ENCODE measurements at places on chromosomes 2 and 18. TPM values are rescaled to one million over a fixed set of nuclear protein-coding genes. Genes with fewer than 3 reads are reported as not detected.

The DPP4 gene
- total RNA-seq = 2.8 TPM

The GRB14 gene
- 8.1 TPM for total RNA-seq

The RAB6C gene
- total RNA-seq = not detected

The ACMSD gene
- not detected for total RNA-seq

The SPATA3 gene
- not detected for total RNA-seq

The DSG1 gene
- 0.93 TPM for total RNA-seq

The HOXD10 gene
- total RNA-seq = not detected

The PRSS56 gene
- total RNA-seq = not detected

The KCTD1 gene
- total RNA-seq = 9.7 TPM

The NEDD4L gene
- 49.7 TPM for total RNA-seq

The MYO5B gene
- total RNA-seq = 1.7 TPM

The CD207 gene
- not detected for total RNA-seq

The IL1RL1 gene
- total RNA-seq = 0.48 TPM

- peaks cover 18% of the 10 kb centered on the region for H3K4me1 ChIP-seq
- no peak overlapping the region for H3K4me3 ChIP-seq
- H3K36me3 ChIP-seq = no peaks in the 10 kb centered on the region
- no peak overlapping the region for H3K27ac ChIP-seq
These were observed 36.7 kb downstream of the TET3 start for GRCh38 chr2:74021407-74021755.

DNA sequence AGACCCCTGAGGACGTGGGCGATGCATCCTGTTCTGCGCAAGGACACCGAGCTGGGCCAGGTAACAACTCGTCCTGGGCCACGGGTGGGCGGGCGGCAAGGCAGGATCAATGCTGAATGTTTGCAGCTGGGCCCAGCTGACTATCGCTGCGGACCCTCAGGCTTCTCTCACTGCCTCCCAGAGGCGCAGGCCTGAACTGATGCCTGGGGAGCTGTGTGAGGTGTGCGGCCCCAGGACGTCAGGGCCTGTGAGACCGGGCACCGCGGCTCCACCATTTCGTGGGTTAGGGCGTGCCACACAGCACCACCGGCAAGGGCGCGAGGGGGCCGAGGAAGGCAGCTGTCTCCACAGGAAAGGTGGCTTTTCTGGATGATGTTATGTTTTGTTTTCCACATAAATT lies 307.4 kb downstream of the NDUFA10 start:
- no peak overlapping the region for H3K4me3 ChIP-seq
- no peaks in the 10 kb centered on the region for H3K27me3 ChIP-seq
- DNase-seq = no peak
- H3K36me3 ChIP-seq = no peaks in the 10 kb centered on the region

GRCh38 chr18:68944330-68944729 lies 146.4 kb downstream of the CCDC102B start:
- no peak for DNase-seq
- H3K27ac ChIP-seq = no peak overlapping the region
- H3K36me3 ChIP-seq = no peaks in the 10 kb centered on the region
- H3K27me3 ChIP-seq = no peaks in the 10 kb centered on the region
- peaks cover 9% of the 10 kb centered on the region for H3K4me1 ChIP-seq

GRCh38 chr2:18814387-18814786 lies 225.0 kb upstream of the NT5C1B start:
- no peaks in the 10 kb centered on the region for H3K27me3 ChIP-seq
- H3K4me3 ChIP-seq = no peak overlapping the region

GRCh38 chr2:240840435-240841060 lies 20.5 kb upstream of the KIF1A start:
- no peaks in the 10 kb centered on the region for H3K27me3 ChIP-seq
- no peaks in the 10 kb centered on the region for H3K4me1 ChIP-seq
- peak; percentile 51 for DNase-seq

DNA sequence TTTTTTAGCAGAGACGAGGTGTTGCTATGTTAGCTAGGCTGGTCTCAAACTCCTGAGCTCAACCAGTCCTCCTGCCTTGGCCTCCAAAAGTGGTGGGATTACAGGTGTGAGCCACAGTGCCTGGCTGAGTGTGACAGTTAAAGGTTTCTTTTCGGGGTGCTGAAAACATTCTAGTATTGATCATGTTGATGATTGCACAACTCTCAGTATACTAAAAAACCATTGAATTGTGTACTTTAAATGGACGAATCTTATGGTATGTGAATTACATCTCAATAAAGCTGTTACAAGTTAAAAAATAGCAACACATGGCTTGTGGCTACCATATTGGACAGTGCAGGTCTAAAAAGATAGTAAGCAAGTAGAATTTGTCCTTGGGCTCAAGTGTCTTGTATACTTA lies 22.3 kb downstream of the PAPOLG start:
- H3K27me3 ChIP-seq = no peaks in the 10 kb centered on the region
- H3K4me3 ChIP-seq = no peak overlapping the region
- H3K4me1 ChIP-seq = no peaks in the 10 kb centered on the region
- peaks cover 100% of the 10 kb centered on the region for H3K36me3 ChIP-seq

- peaks cover 44% of the 10 kb centered on the region for H3K4me1 ChIP-seq
- peak overlapping the region; percentile 81 for H3K4me3 ChIP-seq
- no peaks in the 10 kb centered on the region for H3K36me3 ChIP-seq
- H3K27ac ChIP-seq = peak overlapping the region; percentile 98
These were observed 654 bp upstream of the MARCHF7 start for GRCh38 chr2:159711562-159712142.

DNA sequence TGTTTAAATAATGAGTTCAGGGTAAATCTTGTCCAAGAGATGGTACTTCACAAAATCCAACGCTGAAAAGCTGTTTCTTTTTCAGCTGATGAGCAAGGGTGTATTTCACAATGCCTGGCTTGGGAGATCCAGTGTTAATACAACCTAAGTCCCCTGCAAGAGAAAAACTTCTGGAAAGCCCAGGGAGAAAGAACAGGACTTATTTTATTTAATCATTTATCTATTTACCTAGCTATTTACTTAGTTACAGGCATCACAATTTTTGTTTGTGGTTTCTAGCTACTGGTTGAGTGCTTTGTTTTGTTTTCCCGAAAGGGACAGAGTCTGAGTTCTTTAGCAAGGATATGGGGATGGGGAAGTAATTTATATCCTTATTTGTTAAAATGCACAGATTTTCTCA lies 598.2 kb upstream of the SYT4 start:
- no peak for DNase-seq
- no peaks in the 10 kb centered on the region for H3K27me3 ChIP-seq
- H3K27ac ChIP-seq = no peak overlapping the region
- no peak overlapping the region for H3K4me3 ChIP-seq

DNA sequence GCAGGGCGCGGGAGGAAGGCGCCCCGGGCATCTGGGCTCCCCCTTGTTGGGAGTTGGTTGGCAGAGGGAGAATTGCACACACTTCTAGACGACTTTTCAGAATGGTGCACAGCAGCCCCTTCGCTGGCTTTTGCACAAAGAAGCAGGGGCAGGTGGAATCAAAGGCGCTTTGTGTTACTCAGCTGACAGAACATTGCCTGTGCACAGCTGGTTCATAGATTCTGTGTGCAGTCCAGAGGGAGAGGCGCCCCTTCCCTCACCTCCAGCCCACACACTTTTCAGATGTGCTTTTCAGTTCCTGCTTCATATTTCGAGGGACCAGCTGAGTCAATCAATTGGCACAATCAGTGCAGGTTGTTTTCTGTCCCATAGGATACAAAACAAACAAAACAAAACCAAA lies 348.4 kb upstream of the RAB12 start:
- H3K36me3 ChIP-seq = no peaks in the 10 kb centered on the region
- H3K4me1 ChIP-seq = no peaks in the 10 kb centered on the region
- no peak overlapping the region for H3K27ac ChIP-seq
- H3K27me3 ChIP-seq = no peaks in the 10 kb centered on the region
- no peak overlapping the region for H3K4me3 ChIP-seq

- no peaks in the 10 kb centered on the region for H3K27me3 ChIP-seq
- no peaks in the 10 kb centered on the region for H3K4me1 ChIP-seq
- no peak overlapping the region for H3K4me3 ChIP-seq
- no peaks in the 10 kb centered on the region for H3K36me3 ChIP-seq
- DNase-seq = no peak
These were observed 88.7 kb upstream of the EFEMP1 start for GRCh38 chr2:56012221-56012765.

- H3K4me3 ChIP-seq = no peak overlapping the region
- H3K27me3 ChIP-seq = no peaks in the 10 kb centered on the region
- peaks cover 54% of the 10 kb centered on the region for H3K4me1 ChIP-seq
- H3K27ac ChIP-seq = peak overlapping the region; percentile 60
These were observed 11.6 kb downstream of the IRS1 start for GRCh38 chr2:226788064-226788463.

- no peaks in the 10 kb centered on the region for H3K27me3 ChIP-seq
- H3K4me3 ChIP-seq = no peak overlapping the region
- H3K4me1 ChIP-seq = no peaks in the 10 kb centered on the region
These were observed 101.5 kb downstream of the GALNT1 start for GRCh38 chr18:35683021-35683420.

DNA sequence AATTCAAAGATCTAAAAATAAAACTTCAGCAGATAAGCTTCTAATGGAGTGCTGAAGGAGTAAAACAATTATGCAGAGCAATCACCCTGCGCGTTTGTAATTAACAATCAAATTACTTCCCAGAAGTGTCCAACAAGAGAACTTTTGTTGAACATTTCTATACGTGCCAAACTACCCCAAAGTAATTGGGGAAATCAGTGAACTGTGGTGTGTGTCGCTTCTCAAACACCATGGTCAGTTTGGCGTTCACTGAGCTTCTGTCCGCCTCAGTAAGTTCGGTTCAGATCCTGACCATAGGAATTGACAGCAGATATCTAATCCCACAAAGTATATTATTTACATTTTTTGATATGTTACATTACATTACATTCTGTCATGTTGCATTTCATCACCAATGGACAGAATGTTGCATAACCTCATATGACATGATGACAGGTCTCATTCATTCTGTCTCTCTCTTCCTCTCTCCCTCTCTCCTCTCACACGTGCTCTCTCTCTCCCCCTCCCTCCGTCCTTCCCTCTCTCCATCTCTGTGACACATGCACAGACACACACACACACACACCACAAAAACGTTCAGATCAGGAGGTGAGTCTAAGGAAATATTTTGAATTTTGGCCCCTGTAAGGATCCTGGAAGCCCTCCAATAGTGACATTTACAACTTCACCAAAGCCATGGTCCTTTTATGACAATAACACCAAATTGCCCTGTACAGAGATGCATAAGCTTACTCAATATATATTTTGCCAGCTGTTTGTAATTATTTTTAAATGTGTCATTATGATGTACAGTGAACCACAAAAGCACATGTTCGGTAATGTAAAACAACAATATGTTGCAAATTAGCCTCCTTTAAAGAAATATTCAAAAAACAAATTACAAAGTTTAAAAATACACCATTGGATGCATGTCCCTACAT lies 269.2 kb downstream of the FIGN start:
- no peaks in the 10 kb centered on the region for H3K36me3 ChIP-seq
- H3K27me3 ChIP-seq = no peaks in the 10 kb centered on the region
- peaks cover 7% of the 10 kb centered on the region for H3K4me1 ChIP-seq
- H3K27ac ChIP-seq = no peak overlapping the region

GRCh38 chr2:54366487-54367280 lies 89.4 kb upstream of the SPTBN1 start:
- no peaks in the 10 kb centered on the region for H3K36me3 ChIP-seq
- peaks cover 9% of the 10 kb centered on the region for H3K4me1 ChIP-seq
- no peaks in the 10 kb centered on the region for H3K27me3 ChIP-seq
- H3K4me3 ChIP-seq = no peak overlapping the region
- H3K27ac ChIP-seq = no peak overlapping the region
- no peak for DNase-seq

DNA sequence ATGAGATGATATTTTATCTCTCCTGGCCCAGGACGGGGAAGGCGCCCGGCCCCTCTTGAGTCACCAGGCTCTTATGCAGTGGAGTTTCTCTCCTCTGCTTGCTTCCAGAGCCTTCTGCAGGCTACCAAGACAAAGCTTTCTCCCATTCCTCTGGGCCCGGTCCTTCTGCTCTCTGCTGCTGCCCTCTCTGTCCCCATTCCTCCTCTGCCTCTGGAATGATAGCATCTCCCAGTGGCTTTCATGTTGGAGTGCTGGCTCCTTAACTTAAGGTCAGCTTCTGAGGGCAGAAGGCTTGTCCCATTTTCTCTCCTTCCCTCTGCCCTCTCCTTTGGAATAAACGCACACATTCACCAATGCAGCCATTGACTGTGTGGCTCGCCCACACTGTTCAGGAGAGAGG lies 86.2 kb downstream of the SDC1 start:
- peaks cover 9% of the 10 kb centered on the region for H3K4me1 ChIP-seq
- no peak overlapping the region for H3K27ac ChIP-seq
- DNase-seq = no peak
- H3K4me3 ChIP-seq = no peak overlapping the region

- no peak overlapping the region for H3K4me3 ChIP-seq
- no peak for DNase-seq
- H3K36me3 ChIP-seq = no peaks in the 10 kb centered on the region
- no peak overlapping the region for H3K27ac ChIP-seq
- peaks cover 2% of the 10 kb centered on the region for H3K4me1 ChIP-seq
These were observed 90.2 kb downstream of the AGAP1 start for GRCh38 chr2:235583925-235584637.

GRCh38 chr18:29003194-29003593 lies 826.3 kb upstream of the CDH2 start:
- no peaks in the 10 kb centered on the region for H3K27me3 ChIP-seq
- no peak for DNase-seq
- no peaks in the 10 kb centered on the region for H3K36me3 ChIP-seq
- no peaks in the 10 kb centered on the region for H3K4me1 ChIP-seq
- H3K27ac ChIP-seq = no peak overlapping the region

GRCh38 chr2:147567136-147567535 lies 277.7 kb upstream of the ACVR2A start:
- H3K36me3 ChIP-seq = no peaks in the 10 kb centered on the region
- H3K27me3 ChIP-seq = no peaks in the 10 kb centered on the region
- no peak for DNase-seq
- H3K27ac ChIP-seq = no peak overlapping the region
- H3K4me3 ChIP-seq = no peak overlapping the region

DNA sequence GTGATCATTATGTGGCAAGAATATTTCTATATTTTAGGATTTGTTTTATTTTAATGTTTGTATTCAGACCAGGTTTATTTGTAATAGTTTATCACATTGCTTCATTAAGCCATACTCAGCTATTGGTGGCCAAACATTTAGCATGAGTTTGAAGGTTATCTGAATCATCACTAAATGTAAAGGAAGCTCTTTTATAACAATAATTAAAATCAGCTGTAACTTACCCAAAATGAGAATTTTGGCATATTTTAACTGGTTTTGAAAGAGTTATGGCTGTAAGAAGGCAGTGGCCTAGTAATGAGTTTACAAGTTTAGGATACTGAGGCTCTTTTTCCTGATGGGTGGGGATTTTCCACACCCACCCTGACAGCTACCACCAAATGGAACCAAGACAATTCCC lies 177.8 kb downstream of the EN1 start:
- no peak overlapping the region for H3K27ac ChIP-seq
- DNase-seq = no peak
- no peaks in the 10 kb centered on the region for H3K36me3 ChIP-seq
- no peak overlapping the region for H3K4me3 ChIP-seq

- no peaks in the 10 kb centered on the region for H3K36me3 ChIP-seq
- no peaks in the 10 kb centered on the region for H3K27me3 ChIP-seq
- H3K4me3 ChIP-seq = no peak overlapping the region
- DNase-seq = no peak
- peak overlapping the region; percentile 8 for H3K27ac ChIP-seq
These were observed 76.4 kb upstream of the ZEB2 start for GRCh38 chr2:144596073-144596871.

GRCh38 chr2:218785103-218785502 lies 3.2 kb downstream of the CYP27A1 start:
- DNase-seq = no peak
- H3K36me3 ChIP-seq = no peaks in the 10 kb centered on the region
- no peaks in the 10 kb centered on the region for H3K27me3 ChIP-seq
- peaks cover 14% of the 10 kb centered on the region for H3K4me1 ChIP-seq
- H3K27ac ChIP-seq = no peak overlapping the region
